Fibroblast of lung (primary cell): ENCODE measurements at places on chromosomes 7 and 10.

DNA sequence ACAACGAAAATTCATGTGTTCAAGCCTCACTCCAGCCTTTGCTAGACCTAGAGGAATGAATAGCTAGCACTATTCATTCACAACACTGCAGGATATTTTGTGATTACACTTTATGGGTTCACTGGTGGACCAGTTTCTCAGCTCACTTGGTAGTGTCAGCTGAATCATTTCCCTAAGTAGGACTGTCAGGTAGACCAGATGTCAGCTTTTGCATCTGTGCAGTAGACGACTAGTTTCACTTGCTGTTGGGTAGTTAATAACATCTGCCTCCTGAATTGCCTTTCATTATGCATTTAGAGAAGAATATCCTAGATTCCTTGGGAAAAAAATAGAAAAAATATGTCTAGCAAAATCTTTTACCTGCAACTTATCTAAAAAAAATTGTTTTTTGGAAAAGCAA is 296.4 kb downstream of the ADARB2 start:
- no peak for DNase-seq

DNA sequence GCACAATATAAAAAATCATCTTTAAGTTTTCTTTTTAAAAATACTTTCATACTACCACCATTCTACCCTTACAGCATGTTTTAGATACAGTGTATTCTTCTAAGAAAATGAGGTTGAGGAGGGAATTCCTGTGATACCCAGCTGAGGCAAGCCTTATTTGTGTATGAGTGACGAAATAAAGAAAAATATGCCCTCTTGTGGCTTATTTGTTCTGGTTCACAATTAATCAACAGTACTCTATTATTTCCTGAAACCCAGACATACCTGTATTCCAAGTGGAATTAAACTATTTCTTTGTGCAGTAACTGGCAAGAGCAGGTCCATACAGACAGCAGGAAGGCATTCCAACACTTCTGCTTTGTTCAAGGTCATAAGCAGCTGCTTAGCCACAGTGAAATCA is 4.5 kb upstream of the SEMA3D start:
- peak; percentile 50 for DNase-seq

- no peak for DNase-seq
Measured at GRCh38 chr7:124785994-124786393, 20.4 kb upstream of the GPR37 start.

DNA sequence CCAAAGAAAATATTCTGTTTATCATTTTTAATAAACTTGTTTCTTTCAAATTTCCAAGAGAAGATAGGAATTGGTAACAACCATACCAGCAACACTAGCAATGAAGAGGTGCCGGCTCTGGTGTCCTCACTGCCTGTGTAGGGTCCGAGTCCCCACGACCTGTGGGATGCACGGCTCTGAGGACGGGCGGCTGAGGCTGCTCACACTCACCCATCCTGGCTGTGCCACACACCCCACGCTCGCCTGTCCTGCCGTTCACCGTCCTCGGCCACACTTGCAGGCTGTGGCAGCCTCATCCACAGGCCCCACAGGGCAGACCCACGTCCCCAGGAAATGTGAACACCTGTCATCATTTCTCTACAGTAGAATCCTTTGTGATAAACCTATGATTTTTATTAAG is 48.2 kb upstream of the DPYSL4 start:
- no peak for DNase-seq

- DNase-seq = peak; percentile 59
Measured at GRCh38 chr10:6678211-6678803, 98.2 kb upstream of the PRKCQ start.

- no peak for DNase-seq
Measured at GRCh38 chr10:110995301-110995700, 75.9 kb downstream of the SHOC2 start.

DNA sequence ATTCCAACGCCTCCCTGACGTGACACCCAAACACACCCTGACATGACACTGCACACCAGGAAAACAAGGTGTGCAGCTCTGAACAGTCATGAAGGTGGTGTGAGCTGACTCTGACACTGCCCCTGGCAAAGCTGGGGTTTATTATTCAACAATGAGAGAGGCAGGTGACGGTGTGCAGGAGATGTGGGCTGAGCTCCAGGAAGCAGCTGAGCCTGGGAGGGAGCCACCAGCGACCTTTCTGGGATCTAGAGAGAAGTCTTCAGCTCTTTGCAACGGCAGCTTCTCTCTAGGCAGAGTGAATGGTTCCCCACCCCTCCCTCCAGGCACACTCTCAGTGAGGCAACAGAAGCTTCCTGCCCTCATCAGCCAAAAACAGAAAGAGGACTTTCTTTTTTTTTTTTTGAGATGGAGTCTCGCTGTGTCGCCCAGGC is 65.6 kb downstream of the SH3PXD2A start:
- no peak for DNase-seq

DNA sequence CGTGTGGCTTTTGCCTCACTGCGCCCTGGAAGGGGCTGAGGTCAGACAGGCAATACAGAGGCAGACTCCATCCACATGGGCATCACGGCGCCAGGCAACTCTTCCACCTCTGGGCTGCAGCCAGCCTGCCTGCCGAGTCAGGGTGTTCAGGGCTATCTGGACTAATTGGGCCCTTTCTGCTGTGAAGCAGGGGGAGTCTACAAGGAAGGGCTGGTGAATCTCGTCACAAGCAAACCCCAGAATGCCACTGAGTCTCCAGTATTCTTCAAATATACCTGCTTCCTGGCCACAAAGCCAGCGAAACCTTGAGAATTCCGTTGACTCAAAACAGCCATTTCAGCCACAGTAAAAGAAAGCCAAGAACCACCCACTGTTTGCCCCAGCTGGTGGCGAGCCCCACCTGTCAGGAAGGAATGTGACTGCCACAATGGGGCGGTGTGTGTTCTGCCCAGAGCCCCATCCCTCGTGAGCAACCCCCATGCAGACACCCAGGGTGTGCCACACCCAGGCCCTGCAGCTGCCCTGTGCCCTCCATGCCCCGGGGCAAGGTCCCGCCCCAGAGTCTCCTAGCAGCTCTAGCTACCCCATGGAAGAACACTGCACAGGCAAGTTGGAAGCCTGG is 117.3 kb downstream of the FAM53B start:
- no peak for DNase-seq

GRCh38 chr7:77788327-77788902 is 9.8 kb downstream of the TMEM60 start:
- DNase-seq = no peak

GRCh38 chr7:13117592-13117991 is 430.2 kb downstream of the ARL4A start:
- DNase-seq = no peak

GRCh38 chr7:44141221-44141850 is at the start of gene MYL7:
MYL7 (minus strand) TSS chr7:44141332; CDS start chr7:44141305, 27 bp downstream.
- no peak for DNase-seq

DNA sequence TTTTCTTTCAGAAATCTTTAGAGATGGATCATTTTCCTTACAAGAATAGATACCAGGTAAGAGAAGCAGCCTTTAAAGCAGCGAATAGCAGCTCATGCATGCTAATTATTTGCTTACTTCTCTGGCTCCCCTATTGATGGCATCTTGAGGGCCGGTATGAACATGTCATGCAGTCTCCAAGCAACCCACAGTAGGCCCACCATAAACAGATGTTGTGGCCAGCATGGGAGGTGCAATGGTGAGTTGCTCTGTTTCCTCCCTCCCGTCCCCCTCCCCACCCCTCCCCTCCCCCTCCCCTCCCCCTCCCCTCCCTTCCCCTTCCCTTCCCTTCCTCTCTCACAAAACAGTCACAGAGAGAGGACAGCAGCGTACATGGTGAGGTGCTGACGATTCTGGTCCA is 9.7 kb upstream of the ZNF273 start:
- DNase-seq = no peak

DNA sequence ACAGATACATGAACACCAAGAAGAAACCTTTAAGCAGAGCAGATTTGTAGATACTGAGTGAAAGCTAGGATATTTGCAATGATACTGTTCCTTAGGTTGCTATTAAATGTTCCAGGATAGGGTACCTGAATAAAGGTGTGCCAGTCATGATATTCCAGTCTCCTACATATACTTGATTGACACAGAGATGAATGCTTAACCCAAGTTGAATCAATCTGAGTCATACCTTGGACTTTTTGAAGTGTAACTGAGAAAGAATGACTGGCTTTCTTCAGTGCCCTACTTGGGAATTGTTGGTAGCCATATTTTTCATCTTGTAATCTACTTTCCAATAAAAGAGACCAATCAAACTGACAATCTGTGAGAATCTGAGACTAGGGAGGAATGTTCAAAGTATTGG is 805.7 kb upstream of the GHITM start:
- no peak for DNase-seq

GRCh38 chr10:79127151-79127961 is 58.6 kb downstream of the ZMIZ1 start:
- DNase-seq = peak; percentile 83

- no peak for DNase-seq
Measured at GRCh38 chr10:7601023-7601656, 65.6 kb downstream of the ITIH5 start.

DNA sequence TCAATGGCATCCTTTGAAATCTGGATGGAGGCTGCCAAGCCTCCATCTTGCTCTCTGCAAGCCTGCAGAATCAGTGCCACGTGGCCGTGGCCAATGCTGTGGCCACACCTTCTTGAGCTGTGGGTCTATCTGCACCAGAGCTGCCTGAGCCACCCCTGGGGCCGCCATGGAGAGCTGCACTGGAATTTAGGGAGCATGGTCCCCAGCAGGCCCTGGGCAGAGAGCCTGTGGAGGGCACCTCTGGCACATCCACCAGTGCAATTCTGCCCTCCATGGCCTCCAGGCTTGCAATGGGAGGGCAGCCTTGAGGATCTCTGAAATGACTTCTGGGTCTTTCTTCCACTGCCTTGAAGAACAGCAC is 55.6 kb upstream of the NKX6-2 start:
- no peak for DNase-seq

- no peak for DNase-seq
Measured at GRCh38 chr10:71009126-71009525, 120.8 kb upstream of the PCBD1 start.

GRCh38 chr7:31903962-31904361 is 166.2 kb downstream of the PDE1C start:
- DNase-seq = no peak

- DNase-seq = no peak
Measured at GRCh38 chr10:131795761-131796160, 105.0 kb upstream of the PPP2R2D start.

- DNase-seq = no peak
Measured at GRCh38 chr10:95650232-95650631, 6.3 kb downstream of the ALDH18A1 start.

DNA sequence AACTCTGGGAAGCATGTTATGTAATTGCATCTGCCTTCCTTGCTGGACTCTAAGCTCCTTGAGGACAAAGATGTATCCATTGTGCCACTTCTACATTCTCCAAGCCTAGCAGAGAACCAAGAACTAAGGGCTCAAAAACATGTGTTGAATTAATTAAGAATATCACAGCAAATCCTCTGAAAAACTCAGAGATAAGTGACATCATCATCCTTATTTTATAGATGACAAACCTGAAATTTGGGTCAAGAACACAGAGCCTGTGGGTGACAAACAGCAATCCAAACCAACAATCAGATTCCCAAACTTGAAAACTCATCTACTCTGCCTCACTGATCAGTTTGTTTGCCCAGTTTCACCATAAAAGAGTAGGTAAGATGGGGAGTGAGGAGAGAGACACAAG is 503.6 kb upstream of the LRRN3 start:
- no peak for DNase-seq

DNA sequence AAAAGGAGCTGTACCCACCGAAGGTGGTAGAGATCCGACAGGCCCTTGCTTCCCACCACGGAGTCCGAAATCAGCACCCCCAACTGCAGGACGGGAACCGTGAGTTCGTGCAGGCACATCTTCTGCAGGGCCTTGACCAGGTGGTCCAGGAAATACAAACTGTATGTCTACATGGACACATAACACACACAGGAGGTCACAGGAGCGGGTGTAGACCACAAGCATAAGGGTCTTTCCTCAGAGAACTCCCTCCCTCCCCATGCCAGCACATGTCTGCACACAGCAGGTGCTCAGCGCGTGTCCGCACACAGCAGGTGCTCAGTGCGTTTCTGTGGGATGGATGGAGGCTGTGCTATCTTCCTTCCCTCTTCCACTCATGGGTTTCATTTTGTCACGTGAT is 69.7 kb downstream of the CFAP46 start:
- DNase-seq = no peak

- DNase-seq = no peak
Measured at GRCh38 chr7:111282626-111283025, 191.7 kb downstream of the LRRN3 start.

DNA sequence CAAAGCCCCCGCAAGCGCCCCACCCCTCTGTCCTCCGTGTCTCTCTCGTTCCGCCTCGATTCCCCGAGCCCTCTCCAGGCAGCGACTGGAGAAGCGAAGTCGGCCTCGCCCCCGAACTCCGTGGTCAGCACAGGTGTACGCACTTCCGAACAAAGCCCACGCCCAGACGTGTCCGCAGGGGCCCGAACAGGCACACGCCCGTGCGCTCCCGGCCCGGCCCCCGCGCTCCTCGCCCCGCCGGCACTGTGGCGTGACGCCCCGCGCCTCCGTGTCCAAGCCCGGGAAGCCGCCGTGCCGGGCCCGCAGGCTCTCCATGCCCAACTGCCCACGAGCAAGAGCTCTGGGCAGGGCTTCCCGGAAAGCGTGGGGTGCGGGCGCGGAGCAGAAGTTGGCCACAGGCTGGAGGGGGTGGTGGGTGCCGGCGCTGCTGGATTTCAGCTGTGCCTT is 662 bp downstream of the NRCAM start:
- DNase-seq = no peak

DNA sequence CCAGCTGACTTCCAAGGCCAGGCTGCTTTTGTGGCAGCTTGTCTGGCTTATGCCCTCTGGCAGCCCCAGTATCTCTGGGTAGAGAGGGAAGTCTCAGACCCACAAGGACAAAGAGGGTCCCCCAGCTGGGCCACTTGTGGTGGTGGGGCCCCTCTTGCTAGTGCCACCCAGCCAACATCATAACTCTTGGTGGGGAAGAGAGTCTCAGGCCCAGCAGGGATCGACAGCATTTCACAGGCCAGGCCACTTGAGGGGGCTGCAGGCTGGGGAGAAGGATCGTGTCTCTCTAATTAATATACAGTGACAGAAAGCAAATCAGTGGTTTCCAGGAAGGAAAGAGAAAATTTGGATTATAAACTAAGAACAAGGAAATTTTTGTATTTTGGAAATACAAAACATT is 76.0 kb downstream of the TYW1B start:
- DNase-seq = no peak
